ENCODE measurements at places on chromosomes 2 and 18.

DNA sequence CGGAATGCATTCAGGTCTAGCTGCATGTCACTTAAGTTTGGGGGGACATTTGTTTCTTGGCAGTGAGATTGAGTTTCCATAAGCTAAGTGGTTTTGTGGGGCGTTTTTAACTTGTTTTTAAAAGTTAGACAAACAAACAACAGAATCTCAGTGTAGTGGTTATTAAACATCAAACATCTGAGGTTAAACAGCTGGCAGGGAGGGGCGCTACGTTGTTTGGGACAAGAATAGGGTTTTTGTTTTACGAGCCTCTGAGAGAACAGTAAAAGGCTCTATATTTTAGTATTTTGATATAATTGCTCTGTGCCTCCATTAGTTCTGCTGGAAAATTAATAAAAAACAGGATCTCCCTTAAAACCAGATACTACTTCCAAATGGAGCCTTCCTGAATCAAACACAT is 41.6 kb upstream of the TMEM177 start:
- no peak for DNase-seq

- DNase-seq = peak; percentile 81
Measured at GRCh38 chr2:121903037-121903689, 147.7 kb downstream of the TSN start.

GRCh38 chr2:205969584-205969983 is 116.4 kb downstream of the INO80D start:
- no peak for DNase-seq

DNA sequence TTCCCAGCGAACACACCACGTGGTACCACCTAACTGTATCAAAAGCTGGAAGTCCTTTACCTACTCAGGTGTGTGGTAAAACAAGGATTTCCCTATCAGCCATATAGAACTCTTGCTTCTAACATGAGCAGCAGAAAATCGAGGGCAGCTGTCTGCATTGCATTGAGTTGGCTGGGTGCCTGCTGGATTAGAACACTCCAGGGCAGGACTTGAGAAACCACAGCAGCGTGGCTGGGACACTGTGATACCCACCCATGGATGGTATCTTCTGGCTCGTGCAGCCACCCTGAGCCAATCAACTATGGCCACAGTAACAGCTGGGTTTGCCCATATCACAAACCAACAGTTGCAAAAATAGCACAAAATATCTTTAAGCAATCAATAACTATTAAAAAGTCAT is 188.3 kb downstream of the FBXO15 start:
- no peak for DNase-seq

GRCh38 chr18:715626-716025 is 3.2 kb upstream of the ENOSF1 start:
- DNase-seq = no peak

DNA sequence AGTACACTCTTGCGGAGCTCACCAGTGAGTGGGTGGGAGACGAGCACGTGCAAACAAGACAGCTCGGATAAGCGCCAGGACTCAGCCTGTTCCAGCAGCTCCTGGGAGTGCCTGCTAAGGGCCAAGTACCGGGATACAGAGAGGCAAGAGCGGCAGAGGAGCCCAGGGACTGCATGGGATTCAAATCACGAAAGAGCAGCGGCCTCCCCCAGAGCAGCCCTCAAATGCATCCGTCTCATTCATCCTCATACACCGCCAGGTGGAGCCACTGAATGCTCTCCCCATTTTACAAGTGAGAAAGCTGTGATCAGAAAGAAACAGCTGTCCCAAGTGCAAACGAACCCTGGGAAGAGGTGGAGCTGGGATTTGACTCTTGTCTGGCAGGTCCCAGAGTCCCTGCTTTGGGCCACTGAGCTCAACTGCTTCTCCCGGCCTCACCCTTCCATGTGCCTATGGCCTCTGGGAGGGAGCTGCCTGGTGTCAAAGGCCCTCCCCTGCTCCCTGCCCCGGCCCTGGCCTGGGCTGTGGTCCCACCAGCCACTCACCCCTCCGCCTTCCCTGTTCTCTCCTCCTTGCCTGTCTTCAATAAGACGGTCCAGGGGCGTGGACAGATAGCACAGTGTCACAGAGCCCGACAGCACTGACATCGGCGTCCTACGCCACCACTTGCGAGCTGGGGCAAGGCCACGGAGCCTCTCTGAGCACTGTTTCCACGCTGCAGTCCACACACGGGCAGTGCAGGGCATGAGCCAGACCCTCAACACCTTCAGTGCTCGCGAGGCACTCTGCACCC is 72.8 kb upstream of the TAF1B start:
- peak; percentile 84 for DNase-seq

GRCh38 chr2:98559581-98559980 is 48.7 kb downstream of the COA5 start:
- DNase-seq = no peak

- no peak for DNase-seq
Measured at GRCh38 chr18:48949050-48949605, 1.6 kb downstream of the SMAD7 start.

GRCh38 chr2:29010946-29011345 is 29.8 kb downstream of the TOGARAM2 start:
- no peak for DNase-seq

- DNase-seq = no peak
Measured at GRCh38 chr18:2559249-2559648, 12.1 kb downstream of the METTL4 start.

DNA sequence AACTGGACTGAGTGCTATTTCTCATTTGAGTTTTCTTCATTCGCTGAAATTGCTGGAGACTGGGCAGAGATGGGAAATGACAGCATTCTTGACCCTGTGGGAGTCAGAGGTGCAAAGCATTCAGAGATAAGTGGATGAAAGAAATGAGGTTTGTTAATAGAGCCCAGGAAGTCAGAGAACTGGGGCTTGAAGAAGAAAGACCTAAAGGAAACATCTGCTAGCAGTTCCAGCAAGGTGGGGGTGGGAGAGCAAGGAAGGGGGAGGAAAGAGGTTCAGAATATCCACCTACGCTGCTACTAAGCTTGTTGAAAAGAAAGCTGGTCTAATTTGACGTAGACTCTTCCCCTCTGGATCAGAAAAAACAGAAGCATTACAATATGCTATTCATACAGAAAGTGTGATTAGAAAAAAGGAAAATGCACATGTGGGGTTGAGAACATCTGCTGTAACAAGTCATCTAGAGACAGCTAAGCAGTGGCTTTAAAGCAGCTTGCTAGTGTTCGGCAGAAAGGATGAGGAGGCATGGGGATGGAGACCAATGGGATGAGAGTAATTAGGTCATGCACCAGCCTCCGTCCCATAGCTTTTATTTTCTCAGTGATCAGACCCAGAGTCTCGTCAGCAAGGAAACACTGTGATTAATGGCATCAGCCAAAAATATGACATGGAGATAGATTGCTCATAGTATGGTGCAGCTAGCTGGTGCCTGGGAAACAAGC is 29.7 kb downstream of the NAB1 start:
- no peak for DNase-seq

GRCh38 chr2:191222507-191222906 is 22.7 kb upstream of the MYO1B start:
- DNase-seq = no peak

DNA sequence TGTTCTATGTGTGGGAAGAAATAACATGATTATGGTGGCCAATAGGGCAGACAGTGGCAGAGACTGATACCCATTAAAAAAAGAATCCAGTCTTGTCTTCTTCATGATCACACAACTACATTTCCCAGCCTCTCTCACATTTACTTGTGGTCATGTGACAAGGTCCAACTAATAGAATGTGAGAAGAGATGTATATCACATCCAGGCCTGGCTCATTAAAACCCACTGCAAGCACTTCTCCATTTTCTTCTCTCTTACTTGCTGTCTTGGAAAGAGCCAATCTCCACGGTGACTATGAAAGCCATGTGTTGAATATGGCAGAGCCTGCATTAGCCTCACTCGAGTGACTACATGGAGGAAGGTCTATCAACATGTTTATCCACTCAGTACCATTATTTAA is 306.2 kb upstream of the ZEB2 start:
- no peak for DNase-seq

DNA sequence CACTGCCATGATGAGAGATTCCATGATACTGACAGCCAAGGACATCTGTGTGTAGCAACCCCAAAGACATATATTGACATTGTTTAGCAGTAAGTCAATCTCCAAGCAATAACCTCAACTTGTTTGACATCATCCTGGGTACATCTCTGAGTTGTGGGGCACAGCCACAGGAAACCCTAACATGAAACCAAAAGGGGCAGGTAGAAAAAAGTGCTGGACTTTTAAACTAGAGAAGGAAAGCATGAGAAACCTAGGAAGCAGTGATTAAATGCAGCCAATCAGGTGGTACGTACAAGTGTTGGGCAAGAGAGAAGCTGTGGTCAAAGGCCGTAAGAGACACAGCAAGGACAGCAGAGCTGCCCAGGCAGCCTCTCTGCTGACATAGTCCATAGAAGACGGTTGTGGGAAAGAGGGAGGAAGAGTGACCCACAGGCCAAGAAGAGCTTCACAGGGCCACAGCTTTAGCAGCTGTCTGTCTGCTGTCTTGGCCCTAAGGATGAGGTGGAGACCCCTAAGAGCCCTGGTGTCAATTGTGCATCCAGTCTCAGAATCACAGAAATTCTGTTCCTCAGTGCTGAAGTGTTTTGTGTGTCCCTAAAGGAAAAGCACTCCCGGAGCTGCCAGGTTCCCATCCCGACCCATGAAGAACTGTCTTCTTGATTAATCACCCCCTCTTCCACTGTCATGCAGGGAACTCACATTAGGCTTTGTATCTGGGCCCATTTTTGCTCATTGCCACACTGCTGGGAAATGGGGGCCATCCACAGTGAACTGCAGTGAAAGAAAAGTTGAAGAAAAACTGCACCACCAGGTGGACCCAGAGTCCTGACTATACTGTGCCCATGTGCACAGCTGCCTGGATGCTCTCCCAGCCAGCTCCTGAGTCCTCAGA is 25.4 kb upstream of the CHN1 start:
- DNase-seq = peak; percentile 36

- DNase-seq = no peak
Measured at GRCh38 chr2:218294430-218295022, 2.2 kb upstream of the TMBIM1 start.

DNA sequence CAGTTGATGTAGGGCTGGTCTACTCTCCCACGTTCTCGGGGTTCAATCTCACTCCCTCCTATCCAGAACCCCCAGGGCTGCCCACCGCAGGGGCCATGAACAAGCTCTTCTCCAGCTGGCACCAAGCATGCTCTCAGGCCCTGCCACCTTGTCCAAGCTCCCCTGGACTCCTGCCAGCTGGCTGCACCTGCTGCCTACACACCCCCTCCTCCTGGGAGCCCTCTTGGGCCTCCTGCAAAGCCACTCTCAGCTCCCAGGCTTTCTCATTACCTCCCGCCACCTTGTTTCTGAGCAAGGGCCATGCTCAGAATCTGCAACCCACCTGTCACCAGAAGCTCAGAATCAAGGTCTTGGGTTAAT is 56.0 kb downstream of the HDAC4 start:
- no peak for DNase-seq

GRCh38 chr2:33380001-33380609 is 96.3 kb upstream of the RASGRP3 start:
- peak; percentile 18 for DNase-seq

DNA sequence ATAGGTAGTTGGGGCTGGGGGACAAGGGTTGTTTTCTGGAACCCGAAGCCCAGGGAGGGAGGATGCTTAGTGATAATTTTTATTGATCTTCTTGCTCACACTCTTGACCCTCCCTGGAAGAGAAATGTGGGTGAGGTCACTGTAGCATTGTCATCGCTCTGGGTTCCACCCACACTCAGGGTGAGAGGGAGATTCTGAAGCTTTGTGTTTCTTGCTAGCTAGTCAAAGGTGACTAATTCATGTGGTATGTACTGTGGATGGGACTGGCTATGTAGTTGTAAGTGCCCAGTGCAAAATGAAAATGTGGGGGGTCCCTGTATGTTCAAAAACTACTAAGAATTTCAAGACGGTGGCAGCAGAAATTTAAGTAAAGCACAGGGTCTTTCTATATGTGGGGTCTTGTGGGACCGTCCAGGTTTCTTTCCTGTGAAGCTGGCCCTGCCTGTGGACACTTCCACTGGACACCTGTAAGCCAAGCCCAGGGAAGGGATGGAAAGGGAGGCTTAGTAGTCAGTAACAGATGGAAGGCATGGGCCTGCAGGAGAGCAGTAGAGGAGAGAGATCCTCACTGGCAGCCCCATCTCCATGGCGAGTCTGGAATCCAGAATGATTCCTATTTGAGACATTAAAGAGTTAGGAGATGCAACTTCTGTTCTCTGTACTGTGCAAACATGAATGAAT is 35.0 kb downstream of the TSN start:
- peak; percentile 95 for DNase-seq

- no peak for DNase-seq
Measured at GRCh38 chr2:62408241-62408677, 97.7 kb downstream of the TMEM17 start.

GRCh38 chr2:18752022-18752493 is 162.7 kb upstream of the NT5C1B start:
- no peak for DNase-seq

- no peak for DNase-seq
Measured at GRCh38 chr2:239431536-239431935, 30.7 kb upstream of the HDAC4 start.

DNA sequence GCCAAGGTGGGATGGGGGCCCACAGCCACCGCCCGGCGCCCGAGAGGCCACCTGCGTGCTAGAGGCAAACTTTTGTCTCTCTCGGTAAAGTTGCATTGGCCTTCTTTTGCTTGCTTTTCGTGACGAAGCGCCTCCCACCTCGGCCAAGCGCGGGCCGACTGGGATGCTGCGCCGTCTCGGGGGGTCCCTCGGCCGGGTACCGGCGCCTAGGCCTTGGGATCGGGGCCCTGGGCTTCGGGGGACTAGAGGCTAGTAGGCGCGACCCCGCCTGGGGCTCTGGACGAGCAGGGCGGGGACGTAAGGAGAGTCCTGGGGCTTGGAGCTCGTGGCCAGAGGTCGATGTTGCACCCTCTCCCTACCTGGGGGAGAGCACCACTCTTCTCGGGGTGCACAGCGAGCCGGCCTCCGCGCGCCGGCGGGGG is 545 bp downstream of the GLI2 start:
- DNase-seq = peak; percentile 57

- DNase-seq = no peak
Measured at GRCh38 chr2:219722276-219722879, 94.9 kb downstream of the SLC4A3 start.

DNA sequence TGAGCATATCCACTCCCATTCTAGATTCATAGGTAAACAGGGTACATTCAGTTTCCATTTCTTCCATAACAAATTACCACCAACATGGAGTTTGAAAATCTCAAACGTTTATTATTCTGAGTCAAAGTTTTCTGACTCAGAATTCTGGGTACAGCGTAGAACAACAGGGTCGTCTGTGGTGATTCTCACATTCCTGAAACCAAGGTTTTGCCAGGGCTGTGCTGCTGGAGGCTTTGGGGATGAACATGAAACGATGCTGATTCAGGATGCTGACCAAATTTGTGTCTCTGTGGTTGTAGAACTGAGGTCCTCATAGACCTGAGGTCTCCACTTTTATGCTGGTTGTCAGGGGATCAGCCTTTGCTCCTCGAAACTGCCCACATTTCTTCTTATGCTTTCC is 255.7 kb downstream of the DSEL start:
- no peak for DNase-seq

DNA sequence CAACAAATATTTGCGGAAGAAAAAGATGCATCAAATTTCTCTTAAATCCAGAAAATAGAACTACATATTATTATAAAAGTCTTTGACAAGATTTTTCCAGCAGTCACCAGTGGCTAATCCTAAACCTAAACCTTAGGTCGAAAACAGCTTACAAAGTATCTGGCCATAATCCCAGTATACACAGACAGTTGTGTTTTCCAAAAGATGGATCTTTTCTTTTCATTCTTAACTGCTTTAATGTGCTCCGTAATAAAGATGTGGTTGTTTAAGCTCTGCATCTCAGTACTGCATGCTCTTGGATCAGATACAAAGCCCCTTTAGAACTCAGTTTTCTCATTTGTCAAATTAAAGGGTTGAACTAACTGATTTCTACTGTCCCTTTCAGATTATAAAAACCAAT is 247.8 kb downstream of the TXNL1 start:
- DNase-seq = no peak
